ENCODE measurements at places on chromosomes 1 and 21. TPM values are rescaled to one million over a fixed set of nuclear protein-coding genes. Genes with fewer than 3 reads are reported as not detected.

Gene OR2C3
- 0.45 TPM for total RNA-seq

Gene CYP4B1
- 73.3 TPM for total RNA-seq

Gene DUSP10
- total RNA-seq: 13.6 TPM

Gene KRTAP13-2
- not detected for total RNA-seq

Gene LCE2A
- not detected for total RNA-seq

Gene RAB25
- 33.5 TPM for total RNA-seq

Gene ANKRD34A
- total RNA-seq: 1.6 TPM

Gene MPL
- not detected for total RNA-seq

Gene OLIG1
- total RNA-seq: 10.8 TPM

Gene PIGR
- 91.7 TPM for total RNA-seq

Gene RNU1-3
- total RNA-seq: under 0.01 TPM

Gene ADAMTS4
- 0.55 TPM for total RNA-seq

Gene SESN2
- total RNA-seq: 27.5 TPM

Gene GORAB
- 12.2 TPM for total RNA-seq

Gene PROX1
- 6.2 TPM for total RNA-seq

Gene CD1C
- not detected for total RNA-seq

Gene SF3B4
- total RNA-seq: 22.1 TPM

Gene KCNK2
- total RNA-seq: 4.3 TPM

Gene PPIAL4G
- not detected for total RNA-seq

Gene TARBP1
- total RNA-seq: 24.8 TPM

Gene CASQ1
- total RNA-seq: 3.0 TPM

Gene HIVEP3
- 11.2 TPM for total RNA-seq

Gene MMP23B
- 4.4 TPM for total RNA-seq

Gene IRF6
- 118 TPM for total RNA-seq

Gene UBAP2L
- 51.1 TPM for total RNA-seq

Gene MEX3A
- 3.3 TPM for total RNA-seq

Gene SPRR4
- total RNA-seq: not detected

Gene LAPTM5
- 39.1 TPM for total RNA-seq

Gene PTAFR
- total RNA-seq: 2.3 TPM

Gene STRIP1
- total RNA-seq: 36.8 TPM

Gene RPTN
- total RNA-seq: not detected

Gene KCNQ4
- 1.8 TPM for total RNA-seq

Gene OR2T34
- total RNA-seq: not detected

Gene LRRC3
- total RNA-seq: 7.1 TPM

Gene PRKCZ
- total RNA-seq: 46.7 TPM

Gene LAX1
- total RNA-seq: 0.40 TPM

Gene DYNLT5
- total RNA-seq: not detected

Gene FMO1
- 0.28 TPM for total RNA-seq

Gene LORICRIN
- 0.45 TPM for total RNA-seq

Gene WNT4
- 3.4 TPM for total RNA-seq

Gene RYR2
- 2.9 TPM for total RNA-seq

Gene TRIM62
- total RNA-seq: 18.1 TPM

Gene OR2T3
- not detected for total RNA-seq

Gene NBPF4
- total RNA-seq: 1.8 TPM

Gene CGN
- total RNA-seq: 37.5 TPM

Gene CYP4X1
- total RNA-seq: 34.7 TPM

Gene CSF3R
- total RNA-seq: 3.9 TPM

Data from prostate gland (tissue), 2 donors.